ENCODE measurements at places on chromosomes 3 and 15. TPM values are rescaled to one million over a fixed set of nuclear protein-coding genes. Genes with fewer than 3 reads are reported as not detected.

DNA sequence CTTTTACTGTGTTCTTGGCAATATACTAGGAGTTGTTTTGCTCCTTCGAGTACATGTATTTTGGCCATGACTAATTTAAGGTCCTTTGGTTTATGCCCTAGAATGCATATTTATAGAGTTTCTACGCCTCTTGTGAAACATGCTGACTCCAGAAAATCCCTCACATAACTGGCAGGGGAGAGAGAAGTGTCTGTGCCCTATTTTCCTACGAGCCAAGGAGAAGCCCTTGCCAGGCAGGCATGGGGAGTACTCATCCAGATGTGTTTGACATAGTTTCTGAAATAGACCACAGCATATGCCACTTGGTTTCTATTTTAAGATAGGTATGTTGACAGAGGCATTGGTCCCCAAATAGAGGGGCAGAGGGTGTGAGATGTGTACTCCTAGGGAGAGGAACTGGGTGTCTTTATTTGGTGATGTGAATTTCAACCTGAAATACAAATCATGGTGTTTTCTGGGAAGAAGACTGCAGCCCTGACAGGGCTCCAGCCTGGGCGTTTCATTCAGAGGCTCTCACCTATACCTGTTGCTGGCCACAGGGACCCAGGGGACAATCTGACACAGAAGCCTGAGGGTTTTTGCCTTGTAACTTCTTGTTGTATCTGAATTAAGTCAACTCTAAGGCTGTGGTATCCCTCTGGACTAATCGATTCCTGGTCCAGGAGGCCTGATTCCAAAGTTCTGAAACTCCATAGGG, 267.8 kb upstream of the C2CD4B start:
- ATAC-seq = no peak

DNA sequence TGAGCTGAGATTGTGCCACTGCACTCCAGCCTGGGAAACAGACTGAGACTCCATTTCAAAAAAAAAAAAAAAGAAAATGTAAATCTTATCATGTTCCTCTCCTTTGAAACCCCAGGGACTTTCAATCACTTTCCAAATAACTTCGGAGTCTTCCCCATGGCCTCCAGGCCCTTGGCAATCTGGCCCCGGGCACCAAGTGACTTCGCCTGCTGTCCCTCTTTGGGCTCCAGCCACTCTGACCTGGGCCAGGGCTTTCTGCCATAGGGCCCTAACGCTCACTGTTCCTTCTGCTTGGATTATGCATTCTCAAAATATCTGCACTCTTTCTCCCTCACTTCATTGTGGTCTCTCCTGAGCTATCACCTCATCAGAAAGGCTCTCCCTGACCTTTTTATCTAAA, 260.9 kb downstream of the KLF13 start:
- no peak for ATAC-seq

DNA sequence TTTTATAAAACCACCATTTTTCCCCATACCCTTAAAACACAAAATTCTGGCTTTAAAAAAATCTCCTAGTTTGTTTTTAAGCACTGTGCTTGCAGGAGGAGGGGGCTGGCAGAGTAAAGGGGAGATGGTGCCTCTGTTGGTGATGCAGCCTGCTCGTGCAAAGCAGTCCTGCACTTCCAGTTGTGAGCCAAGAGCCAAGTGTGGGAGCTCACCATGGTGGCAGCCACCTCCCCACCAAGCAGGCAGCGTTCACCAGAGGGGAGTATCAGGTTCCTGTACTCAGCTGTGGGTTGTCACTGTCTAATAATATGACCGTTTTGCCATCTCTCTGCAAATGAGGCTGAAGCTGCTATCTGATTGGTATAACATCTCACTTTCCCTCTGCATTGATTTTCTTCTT, 164.8 kb downstream of the SYNPR start:
- ATAC-seq = no peak

DNA sequence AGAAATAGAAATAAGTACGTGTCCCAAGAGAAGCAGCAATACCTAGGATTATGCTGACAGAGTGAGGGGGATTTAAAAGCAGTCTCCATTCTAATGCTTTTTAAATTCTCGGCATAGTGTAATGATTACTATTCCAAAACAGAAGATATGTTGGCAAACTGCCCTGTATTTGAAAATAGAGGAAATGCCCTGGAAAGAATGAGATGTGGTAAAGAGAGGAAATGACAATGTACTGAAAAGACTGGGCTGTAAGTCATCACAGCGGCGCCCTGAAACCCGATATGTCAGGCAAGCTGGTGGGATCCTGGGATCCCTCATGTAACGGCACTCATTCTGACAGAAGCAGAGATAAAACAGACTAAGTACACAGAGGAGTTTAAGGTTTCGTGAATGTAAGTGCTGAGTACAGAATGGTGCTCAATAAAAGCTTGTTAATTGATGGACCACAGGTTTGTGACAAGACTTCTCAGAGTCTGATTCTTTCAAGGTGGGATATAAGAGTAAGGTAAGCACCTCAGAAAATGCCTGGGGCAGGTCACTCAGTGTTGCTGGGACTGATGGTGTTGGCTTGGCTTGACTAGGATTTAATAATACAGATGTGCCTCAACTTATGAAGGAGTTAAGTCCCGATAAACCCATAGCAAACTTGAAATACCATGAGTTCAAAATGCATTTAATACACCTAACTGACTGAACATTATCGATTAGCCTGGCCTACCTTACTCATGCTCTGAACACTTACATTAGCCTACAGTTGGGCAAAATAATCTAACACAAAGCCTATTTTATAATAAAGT, 91.4 kb downstream of the NFKBIZ start:
- ATAC-seq = peak; percentile 46

GRCh38 chr3:26932752-26933151, 310.2 kb downstream of the LRRC3B start:
- ATAC-seq = no peak

Gene SPPL2A
- total RNA-seq = 105 TPM

- no peak for ATAC-seq
Measured at GRCh38 chr15:66094331-66094730, 159.2 kb downstream of the MEGF11 start.

Gene CRABP1
- not detected for total RNA-seq

DNA sequence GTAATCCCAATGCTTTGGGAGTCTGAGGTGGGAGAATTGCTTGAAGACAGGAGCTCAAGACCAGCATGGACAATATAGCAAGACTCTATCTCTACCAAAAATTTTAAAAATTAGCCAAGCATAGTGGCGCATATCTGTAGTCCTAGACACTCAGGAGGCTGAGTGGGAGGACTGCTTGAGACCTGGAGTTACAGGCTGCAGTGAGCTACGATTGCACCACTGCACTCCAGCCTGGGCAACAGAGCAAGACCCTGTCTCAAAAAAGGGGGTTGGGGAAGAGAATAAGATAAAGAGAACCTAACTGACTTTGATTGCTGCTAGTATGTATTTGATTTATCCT, 755 bp downstream of the CD200R1 start:
- peak; percentile 31 for ATAC-seq

DNA sequence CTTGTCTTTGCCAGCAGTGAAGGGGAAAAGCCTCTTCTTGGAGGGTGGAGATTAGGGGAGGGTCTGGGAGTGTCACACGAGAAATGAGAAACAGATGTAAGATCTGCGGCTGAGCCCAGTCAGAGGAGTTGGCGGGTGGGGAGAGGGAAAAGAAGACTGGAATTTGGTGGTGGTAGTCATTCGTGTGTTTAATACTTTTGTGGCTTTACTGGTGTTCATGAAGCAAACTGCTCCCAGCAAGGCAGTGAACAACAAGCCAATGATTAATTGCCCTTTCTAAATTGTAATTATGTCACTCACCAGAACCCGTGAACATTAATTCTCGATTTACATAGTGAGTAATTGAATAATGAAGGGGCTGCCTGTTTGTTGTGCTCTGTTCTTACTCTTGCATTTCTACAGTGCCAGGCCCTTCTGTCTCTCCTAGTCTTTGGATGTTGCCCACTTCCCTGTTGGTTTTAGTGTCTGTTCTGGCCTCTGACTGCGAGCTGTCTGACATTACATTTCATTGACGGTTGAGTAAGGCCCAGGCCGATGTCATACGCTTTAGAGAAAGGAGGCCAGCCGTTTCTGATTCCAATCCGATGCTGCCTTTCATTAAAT, 78.0 kb downstream of the CHCHD6 start:
- no peak for ATAC-seq

- ATAC-seq = no peak
Measured at GRCh38 chr15:99306694-99307338, 55.5 kb downstream of the LRRC28 start.

DNA sequence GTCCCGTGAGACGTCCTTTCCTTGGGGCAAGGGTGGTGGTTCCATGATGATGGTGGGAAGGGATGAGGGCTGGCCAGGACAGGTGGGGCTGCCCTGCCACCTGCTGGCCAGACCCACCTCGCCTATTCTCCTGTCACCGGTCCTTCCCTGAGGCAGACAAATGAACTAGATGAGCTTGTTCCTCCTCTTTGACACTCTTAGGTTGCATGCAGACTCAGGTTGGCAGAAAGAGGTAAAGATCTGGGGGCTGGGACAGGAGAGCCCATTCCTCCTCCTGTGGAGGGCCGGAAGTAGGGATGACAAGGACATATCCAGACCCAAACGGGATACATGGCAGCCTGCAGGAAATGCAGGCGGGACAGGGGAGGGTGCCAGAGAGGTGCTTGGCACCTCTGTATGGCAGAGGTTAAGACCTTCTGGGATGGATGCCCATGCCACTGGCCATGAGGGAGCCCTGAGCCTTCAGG, 38.6 kb downstream of the ACSBG1 start:
- ATAC-seq = peak; percentile 82

Gene EID1
- total RNA-seq = 96.9 TPM

Gene TF
- total RNA-seq = 1.9 TPM

DNA sequence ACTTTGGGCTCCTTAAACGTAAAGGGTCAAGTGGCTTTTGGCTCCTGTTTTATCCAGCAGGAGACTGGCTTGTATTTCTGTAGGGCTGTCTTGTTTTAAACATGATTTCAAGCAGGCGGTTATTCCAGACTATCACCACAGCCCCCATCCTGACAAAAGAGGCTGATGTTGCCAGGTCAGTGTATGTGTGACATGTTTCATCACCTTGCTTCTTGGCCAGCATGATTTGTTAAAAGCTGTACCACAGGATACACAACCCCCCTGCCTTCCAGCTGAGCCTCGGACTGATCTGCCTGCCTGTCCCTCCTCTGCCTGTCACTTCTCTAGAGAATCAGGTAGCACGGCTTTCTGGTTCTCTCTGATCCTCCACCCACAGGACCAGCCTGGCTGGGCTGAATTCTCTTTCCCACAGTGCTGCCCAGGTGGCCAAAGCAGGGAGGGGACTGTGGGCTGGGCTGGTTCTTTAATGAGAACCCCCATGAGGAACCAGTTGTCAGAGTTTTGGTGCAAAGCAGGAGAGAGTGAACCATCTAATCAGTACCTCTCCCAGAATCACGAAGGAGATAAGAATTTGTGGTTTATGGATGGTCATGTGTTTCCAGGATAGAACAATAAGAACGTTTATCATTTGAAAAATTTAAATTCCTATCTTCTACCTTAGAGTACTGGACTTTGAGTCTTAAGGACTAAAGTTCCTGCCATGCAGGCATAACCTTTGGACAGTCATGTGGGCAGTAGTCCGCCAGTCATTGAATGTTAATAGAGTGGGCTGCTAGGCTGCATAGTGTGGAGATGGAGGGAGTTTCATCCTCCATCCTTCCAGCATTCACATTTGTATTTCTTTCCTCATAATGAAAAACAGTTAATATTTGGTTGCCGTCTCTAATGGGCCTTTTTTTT, 8.8 kb downstream of the ABHD6 start:
- ATAC-seq = no peak

Gene GP5
- 1.4 TPM for total RNA-seq

DNA sequence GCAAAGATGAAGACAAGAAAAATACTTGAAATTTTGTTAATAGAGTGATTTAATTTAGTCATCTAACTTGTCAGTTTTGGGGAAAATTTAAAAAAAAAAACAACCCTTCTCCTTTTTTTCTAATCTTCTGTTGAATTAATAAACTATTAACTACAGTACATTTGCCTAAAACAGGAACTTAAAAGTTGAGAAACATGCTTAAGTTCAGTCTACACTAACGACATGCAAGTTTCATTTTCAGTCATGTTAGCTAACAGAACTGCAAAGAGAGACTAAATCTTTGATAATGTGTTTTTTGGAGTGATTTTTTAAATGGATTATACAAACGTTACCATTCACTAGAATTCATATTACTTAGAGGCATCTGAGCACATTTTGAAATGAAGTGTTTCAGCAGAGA, 71.9 kb upstream of the MBNL1 start:
- ATAC-seq = no peak

DNA sequence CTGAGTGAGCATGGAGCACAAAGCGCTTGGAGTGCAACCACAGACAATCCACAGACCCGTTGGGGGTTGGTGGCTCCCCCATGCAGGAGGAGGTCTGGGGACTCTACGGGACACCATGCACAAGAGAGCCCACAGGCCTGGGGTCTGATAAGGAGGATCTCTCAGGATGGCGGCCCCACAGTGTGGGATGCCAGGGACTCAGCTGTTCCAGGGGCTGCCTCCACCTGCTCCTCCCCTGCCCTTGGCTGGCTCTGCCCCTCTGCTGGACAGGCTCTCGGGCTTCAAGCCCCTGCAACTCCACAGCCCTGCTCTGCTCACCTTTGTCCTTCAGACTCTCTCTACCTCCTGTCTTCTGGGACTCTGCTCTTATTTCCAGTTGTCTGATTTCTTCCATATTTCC, 184.5 kb upstream of the CHRNA7 start:
- no peak for ATAC-seq

- ATAC-seq = no peak
Measured at GRCh38 chr15:44782516-44782915, 46.2 kb downstream of the TRIM69 start.

Gene RBP2
- not detected for total RNA-seq

DNA sequence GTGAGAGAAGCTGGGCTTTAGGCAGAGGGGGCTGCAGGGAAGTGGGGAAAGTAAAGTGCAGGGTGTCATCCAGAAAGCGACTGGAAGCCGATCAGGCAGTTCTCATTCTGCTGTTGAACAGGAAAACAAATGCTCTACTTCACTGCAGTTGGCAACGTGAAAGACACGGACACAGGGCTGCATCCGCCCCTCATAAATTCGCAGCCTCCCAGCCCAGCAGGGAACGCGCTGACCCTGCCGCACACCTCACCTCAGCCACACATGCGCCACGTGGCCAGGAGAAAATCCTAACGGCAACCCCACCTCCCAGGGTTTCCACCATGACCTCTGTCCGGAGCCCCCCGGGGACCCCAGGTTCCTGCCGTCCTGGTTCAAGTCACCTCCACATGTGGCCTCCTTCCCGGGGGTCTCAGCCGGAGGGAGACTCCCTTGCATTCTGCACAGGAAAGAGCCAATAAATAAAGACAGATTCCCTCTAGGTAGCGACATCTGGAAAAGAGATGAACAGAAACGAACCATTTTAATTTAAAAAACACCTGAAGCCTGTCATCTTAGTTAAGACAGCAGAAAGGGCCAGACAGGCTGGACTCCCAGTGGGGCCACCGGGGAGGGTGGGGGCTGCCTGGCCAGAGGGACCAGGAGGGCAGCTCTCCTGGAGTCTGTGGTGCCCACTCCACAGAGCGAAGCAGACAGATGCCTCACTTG, 118.7 kb downstream of the TMEM266 start:
- no peak for ATAC-seq

Gene B3GNT5
- 1.4 TPM for total RNA-seq

- ATAC-seq = no peak
Measured at GRCh38 chr3:105907777-105908176, 39.0 kb upstream of the CBLB start.

GRCh38 chr3:69420781-69421520, 35.1 kb upstream of the FRMD4B start:
- ATAC-seq = no peak

- ATAC-seq = no peak
Measured at GRCh38 chr3:170585937-170586310, at the start of gene SLC7A14. Gene SLC7A14 (minus strand): TSS chr3:170586075. CDS start chr3:170526936, 59,139 bp downstream.

- ATAC-seq = no peak
Measured at GRCh38 chr3:36954452-36955134, 9.7 kb upstream of the TRANK1 start.

Data from activated T-helper 17 cell treated with anti-CD3 and anti-CD28 coated beads, Interleukin-2, amount 50 U/mL, for 72 hours (primary cell).